ENCODE measurements at places on chromosomes 12 and 14.

- no peak for DNase-seq
Measured at GRCh38 chr14:78705989-78706388, 535.8 kb downstream of the NRXN3 start.

DNA sequence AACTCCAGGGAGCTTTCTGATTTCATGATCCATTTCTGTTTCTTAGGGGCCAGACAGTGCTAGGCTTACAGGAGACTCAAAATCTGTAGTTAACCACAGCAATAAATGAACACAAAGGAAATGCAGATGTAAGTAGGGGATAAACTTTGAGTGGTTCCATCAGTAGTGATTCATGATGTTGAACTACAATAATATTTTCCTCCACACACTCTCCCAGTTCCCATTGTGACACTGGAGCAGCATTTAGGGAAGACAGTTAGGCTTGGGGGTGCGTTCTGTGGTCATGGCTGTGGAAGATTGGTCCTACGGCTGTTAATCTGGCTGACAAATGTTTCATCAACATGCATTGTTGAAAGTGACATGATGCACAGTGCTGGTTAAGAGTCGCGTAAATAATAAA is 66.9 kb downstream of the HMGA2 start:
- no peak for DNase-seq

DNA sequence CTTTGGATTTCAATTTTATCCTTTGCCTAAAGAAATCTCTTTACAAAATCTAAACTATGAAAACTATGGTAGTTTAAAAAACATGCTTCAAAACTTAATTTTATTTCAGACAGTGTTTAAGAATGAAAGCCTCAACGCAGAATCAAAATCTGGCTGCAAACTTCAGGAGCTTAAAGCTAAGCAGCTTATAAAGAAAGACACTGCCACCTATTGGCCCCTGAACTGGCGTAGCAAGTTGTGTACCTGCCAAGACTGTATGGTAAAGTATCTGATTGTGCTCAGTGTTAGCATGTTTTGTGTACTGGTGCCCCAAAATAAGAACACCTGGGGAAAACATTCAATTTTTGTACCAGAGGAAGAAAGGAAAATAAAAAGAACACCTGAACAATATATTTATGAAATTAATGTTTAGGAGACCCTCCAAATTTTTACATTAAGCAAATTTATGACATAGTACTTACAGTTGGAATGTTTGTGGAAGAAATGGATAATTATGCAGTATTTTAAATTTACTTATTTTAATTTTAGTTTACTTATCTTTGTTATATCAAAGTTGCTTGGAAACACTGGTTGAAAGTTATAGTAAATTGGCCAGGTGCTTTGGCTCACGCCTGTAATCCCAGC is 12.2 kb downstream of the UBR7 start:
- no peak for DNase-seq

DNA sequence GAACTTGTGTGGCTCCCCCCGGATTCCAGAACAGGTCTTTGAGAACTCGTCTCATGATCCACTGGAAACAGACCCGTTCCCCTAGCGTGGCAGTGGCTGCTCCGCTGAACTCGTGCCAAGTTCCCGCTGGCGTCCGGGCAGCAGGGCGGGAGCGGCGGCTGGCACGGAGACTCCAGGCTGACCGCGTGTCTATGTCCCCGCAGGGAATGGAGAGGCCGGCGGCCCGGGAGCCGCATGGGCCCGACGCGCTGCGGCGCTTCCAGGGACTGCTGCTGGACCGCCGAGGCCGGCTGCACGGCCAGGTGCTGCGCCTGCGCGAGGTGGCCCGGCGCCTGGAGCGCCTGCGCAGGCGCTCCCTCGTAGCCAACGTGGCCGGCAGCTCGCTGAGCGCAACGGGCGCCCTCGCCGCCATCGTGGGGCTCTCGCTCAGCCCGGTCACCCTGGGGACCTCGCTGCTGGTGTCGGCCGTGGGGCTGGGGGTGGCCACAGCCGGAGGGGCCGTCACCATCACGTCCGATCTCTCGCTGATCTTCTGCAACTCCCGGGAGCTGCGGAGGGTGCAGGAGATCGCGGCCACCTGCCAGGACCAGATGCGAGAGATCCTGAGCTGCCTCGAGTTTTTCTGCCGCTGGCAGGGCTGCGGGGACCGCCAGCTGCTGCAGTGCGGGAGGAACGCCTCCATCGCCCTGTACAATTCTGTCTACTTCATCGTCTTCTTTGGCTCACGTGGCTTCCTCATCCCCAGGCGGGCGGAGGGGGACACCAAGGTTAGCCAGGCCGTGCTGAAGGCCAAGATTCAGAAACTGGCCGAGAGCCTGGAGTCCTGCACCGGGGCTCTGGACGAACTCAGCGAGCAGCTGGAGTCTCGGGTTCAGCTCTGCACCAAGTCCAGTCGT is 1.5 kb downstream of the APOLD1 start:
- DNase-seq = peak; percentile 90

DNA sequence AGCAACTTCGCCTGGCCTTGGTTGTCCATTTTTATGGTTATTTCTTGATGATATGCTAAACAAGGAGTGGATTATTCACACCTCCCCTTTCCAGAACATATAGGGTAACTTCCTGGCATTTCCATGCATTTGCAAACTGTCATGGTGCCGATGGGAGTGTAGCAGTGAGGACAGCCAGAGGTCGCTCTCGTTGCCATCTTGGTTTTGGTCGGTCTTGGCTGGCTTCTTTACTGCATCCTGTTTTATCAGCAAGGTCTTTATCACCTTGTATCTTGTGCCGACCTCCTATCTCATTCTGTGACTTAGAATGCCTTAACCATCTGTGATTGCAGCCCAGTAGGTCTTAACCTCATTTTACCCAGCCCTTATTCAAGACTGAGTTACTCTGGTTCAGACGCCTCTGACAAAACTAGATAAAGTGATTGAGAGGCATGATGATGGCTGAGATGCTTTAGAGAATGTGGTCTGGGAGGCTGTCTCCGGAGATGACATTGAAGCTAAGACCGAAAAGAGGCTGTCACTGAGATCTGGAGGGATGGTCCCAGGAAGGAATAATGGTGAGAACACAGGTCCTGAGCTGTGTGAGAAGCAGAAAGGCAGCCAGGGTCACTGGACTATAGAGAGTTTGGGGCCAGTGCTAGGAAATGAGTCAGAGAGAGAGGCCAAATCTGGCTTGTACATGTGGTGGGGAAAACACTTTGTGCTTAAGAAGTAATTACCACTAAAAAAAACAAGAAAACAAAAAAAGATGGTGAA is 2.9 kb downstream of the GLT1D1 start:
- no peak for DNase-seq

DNA sequence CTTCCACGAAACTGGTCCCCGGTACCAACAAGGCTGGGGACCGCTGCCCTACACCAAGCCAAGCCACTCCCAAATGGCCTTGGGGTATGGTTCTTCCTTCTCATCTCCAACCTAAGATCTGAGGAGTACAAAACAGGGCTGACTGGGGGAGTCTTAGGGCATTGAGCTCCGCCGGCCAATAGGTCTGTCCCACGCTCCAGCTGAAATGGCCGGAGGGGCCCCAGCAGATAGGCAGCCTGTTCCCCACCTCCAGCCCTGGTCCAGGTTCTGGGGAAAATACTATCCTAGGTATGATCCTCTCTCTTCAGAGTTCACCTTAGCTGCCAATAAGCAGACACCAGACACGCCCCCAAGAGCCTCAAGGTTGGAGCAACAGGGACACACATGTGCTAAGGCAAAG is 90.2 kb downstream of the ACTN1 start:
- no peak for DNase-seq

DNA sequence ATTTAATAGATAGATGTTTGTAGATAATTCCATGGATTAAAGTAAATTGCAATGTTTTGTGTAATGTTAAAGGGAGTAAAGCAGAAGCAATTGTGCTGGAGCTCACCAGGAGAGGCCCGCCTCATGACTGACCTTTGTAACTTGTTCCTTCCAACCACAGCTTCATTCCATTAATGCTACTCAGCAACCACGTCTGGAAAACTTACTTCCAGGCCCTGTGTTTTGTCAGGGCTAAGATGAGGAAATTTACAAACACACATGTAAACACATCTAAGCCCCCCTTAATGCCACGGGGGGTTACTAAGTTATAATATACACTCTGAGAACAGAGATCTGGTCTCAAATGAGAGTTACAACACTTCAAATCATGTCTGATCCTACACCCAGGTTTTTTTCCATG is 12.4 kb downstream of the LUM start:
- DNase-seq = no peak

All from activated CD8-positive, alpha-beta memory T cell treated with anti-CD3 and anti-CD28 coated beads for 24 hours (primary cell).